ENCODE measurements at places on chromosomes 3 and 15.

DNA sequence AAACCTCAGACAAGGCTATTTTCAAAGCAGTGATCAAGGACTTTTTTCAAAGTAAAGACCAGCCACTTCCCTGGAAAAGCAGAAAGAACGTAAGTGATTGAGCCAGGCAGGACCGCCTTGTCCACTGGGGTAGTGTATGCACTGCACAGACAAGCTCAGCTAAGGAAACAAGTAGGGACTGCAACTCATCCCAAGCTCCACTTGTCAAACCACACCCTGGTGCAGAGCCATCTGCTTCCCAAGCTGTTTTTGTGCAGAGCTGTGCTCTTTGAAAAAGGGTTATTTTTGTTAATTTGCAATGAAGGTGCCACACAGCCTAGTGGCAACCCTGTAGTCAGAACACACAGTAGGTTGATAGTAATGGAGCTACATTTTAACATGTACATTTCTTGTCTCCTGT is 193.3 kb downstream of the ADAMTS9 start:
- DNase-seq = no peak

DNA sequence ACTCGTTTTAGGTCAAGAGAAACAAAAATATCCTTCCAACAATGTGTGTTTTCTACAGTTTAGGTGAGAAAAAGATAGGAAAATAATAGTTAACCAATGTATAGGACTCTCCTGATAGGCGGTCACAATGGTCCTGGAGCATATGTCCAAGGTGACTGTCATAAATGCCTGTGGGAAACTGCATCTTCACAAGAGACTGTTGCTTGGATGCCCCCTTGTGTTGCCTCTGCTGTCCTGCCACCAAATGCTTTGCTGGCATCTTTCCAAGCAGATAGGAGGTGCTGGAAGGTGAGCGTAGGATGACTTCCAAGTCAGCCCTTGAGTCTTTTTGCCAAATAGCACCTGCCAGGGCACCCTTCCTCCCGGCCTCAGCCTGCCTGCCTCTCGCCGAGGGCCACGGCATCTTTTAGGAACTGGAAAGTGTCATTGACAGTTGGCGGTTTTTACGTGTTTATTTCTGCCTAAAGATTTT is 24.1 kb upstream of the SACM1L start:
- DNase-seq = peak; percentile 38

- DNase-seq = peak; percentile 24
Observed at GRCh38 chr15:91214675-91215590, 114.9 kb downstream of the SV2B start.

GRCh38 chr15:60735559-60736047 is 256.7 kb upstream of the ICE2 start:
- no peak for DNase-seq

- no peak for DNase-seq
Observed at GRCh38 chr3:187292181-187292580, 644 bp upstream of the MASP1 start.

DNA sequence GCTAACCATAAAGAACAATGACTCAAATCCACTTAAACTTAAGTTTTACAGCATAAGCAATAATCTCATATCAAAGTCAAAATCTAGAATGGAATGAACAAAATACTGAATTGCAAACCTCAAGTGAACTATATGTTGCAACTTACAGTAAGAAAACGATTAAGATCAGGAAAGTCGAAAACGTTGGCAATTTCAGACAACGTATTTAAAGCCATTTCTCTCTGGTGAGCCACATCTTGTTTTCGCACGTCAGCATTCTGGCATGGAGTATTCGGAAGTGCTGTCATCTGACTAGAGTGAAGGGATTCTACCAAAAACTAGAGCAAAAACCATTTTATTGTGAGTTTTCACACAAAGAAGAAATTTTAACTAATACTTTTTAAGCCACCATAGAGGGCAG is 28.5 kb downstream of the ATR start:
- no peak for DNase-seq

DNA sequence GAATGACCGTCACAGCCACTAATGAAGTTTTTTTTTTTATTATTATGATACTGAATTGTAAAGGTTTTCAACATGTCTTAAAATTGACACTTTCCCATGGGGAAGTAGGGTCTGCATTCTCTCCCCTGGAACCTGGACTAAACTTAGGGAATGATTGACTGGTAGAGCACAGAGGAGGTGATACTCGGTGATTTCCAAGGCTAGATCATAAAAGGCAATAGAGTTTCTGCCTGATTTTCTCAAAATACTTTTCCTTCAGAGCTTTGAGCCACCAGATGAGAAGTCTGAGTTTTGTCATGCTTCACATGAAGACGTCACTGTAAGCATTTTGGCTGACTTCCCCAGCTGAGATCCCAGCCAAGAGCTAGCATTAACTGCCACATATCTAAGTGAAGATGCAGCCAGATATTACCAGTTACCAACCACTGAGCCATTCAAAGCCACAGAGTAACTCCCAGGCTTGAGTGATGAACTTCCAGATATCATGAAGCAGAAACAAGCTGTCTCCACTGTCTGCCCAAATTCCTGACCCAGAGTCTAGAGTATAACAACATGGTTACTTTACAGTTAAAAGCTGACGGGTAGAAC is 105.8 kb downstream of the LSAMP start:
- no peak for DNase-seq

DNA sequence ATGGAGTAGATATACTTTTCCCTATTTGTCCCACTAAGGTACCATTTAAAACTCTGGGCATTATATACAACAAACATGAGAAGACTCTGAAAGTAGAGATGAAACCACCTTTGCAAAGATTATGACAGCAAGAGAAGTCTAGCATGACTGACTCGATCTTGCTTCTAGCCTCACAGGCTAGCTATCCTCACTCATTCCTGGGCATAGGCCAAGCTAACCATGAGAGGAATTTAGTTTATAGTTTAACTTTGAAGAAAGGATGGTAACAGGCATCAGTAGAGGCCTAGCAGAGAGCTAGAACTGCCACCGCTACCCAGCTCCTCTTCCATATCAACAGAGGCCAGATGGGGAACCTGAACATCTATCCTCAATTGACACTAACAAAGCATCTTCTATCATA is 63.5 kb upstream of the FSIP1 start:
- no peak for DNase-seq

- no peak for DNase-seq
Observed at GRCh38 chr3:137694836-137695235, 69.3 kb upstream of the SOX14 start.

GRCh38 chr3:34869696-34870095 is 769.6 kb upstream of the ARPP21 start:
- no peak for DNase-seq

DNA sequence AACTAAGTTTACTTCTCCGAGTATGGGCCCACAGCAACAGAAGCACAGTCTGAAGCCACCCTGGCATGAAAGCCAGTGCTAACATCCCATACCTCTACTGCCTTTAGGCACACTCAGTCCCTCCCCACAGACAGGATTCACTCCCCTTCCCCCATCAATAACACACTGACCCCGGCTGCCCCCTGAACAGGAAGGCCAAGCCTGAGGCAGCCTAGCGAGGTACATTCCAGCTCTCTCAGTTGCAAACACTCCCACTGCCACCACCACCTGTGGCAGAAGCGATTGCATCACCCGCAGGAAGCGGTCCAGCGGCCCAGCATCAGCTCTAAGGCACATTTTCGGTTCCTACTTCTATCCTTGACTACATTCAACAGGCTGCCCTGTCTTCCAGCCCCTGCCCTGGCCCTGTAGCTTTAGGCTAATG is 7.0 kb upstream of the BMF start:
- peak; percentile 77 for DNase-seq

DNA sequence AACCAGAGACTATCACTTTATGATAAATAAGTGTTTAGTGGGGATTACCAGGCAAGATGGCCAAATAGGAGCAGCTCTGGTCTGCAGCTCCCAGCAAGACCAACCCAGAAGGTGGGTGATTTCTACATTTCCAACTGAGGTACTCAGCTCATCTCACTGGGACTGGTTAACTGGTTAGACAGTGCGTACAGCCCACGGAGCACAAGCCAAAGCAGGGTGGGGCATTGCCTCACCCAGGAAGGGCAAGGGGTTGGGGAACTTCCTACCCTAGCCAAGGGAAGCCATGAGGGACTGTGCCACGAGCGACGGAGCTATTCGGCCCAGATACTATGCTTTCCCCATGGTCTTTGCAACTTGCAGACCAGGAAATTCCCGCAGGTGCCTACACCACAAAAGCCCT is 171.0 kb downstream of the CTNNB1 start:
- DNase-seq = no peak
